ENCODE measurements at places on chromosomes 5 and 9. TPM values are rescaled to one million over a fixed set of nuclear protein-coding genes. Genes with fewer than 3 reads are reported as not detected.

SLC6A18 gene
- polyA plus RNA-seq, result not detected

CCDC183 gene
- polyA plus RNA-seq, result 0.54 TPM

NXNL2 gene
- not detected for polyA plus RNA-seq

CBY3 gene
- polyA plus RNA-seq, result not detected

WNT8A gene
- not detected for polyA plus RNA-seq

DNA sequence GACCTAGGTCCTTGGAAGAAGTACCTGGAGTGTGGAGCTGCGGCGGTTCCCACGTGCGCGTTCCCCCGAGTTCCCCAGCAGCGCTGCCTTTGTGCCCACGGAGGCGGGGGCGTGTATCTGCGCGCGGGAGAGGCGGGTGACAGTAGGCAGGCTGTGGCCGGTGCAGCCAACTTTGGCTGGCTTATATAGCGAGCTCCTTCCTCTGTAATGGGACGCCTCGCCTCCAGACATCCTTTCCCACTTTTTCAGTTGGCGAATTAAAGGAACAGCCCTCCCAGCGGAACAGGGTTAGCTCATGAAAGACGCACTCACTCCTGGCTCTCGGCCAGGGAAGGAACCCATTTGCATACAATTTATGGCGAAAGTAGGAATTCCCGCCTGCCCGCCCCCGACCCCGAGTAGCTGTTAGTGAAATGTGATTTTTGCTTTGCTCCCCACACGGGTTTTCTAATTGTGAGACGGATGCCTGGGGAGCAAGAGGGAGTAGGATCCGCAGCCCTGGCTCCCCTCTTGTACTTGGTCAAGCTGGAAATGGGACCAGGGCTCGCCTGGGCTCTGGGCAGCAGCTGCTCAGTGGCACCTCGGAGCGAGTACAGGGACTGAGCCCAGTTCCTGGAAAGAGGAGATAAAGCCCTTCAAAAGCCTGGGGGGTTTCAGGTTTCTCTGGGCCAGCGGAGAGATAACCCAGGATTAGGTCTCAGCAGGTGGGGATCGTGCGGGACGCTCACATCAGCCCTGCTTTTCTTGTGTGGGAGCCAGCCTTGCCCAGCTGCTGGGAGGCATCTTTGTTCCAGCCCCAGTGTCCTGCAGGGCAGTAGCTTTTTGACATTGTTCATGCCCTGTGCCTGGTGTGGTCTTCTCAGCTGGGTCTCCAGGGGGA is at the start of gene TNC:
Gene TNC (minus strand): TSS at position 159 of the 880 bp plus-strand sequence. CDS start 27,139 bp downstream, outside the sequence.
- no peak for DNase-seq

DNA sequence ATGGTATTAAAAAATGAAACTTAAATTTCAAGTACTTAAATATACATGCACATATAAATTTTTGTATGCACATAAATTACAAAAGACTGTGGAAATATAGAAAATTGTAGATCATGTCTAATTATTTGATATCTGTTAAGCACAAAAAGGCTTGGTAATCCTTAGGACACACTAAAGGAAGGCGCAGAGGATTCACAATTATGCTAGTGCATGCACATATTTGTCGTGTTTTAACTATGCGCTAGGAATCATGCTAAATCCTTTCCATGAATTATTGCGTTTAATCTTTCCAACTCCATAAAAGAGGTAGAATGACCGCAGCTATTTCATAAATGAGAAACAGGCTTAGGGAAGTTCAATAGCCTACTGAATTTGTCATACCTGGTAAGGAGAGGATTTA is 244.1 kb upstream of the ITGA1 start:
- no peak for DNase-seq

DNA sequence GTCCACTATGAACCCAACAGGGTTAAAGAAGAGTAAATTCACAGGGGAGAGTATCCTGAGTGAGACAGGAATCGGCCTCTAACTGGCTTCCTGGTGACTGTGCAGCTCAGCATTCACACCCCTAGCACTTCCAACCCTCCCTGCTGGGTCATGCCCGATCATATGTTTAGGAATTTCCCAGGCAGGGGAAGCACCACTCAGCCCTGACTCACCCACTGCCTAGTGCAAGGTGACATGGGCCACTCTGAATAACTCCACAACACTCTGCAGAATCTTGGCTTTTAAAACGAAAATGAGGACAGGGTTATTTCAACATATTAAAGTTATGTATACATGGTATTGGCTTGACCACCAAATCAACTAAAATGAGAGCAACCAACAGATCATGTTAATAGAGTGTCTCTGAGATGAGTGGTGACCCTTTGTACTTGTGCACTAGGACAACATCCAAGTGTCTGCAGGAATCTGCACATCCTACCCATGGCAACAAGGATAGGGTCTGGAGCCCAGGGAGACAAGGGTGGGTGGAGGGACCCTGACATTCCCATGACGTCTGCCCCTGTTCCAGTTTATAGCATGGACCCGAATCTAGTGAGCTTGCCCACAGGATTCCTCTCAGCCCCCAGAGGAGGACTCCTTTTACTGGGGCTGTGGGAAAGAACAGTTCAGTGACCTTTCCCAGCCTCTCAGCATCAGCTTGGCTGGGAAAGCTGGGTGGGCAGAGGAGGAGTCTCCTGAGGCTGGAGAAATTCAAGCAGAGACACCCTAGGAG is 485.8 kb downstream of the SEMA5A start:
- no peak for DNase-seq

DNA sequence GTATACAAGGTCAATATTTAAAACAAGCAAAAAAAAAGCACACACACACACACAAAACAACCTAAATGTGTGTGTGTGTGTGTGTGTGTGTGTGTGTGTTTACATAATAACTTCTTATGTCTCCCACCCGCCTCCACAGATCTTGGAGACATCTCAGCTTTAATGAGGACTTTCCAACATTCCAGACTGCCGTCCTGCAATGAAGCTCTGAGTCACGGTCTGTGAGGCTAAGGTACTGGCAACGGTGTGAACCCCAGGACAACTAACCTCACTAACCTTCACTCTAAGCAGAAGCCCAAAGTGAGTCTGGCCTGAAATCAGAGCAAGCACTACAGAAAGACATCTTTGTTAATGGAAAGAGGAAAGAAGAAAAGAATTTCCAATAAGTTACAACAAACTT is 22.3 kb downstream of the ZNF474 start:
- no peak for DNase-seq

DNA sequence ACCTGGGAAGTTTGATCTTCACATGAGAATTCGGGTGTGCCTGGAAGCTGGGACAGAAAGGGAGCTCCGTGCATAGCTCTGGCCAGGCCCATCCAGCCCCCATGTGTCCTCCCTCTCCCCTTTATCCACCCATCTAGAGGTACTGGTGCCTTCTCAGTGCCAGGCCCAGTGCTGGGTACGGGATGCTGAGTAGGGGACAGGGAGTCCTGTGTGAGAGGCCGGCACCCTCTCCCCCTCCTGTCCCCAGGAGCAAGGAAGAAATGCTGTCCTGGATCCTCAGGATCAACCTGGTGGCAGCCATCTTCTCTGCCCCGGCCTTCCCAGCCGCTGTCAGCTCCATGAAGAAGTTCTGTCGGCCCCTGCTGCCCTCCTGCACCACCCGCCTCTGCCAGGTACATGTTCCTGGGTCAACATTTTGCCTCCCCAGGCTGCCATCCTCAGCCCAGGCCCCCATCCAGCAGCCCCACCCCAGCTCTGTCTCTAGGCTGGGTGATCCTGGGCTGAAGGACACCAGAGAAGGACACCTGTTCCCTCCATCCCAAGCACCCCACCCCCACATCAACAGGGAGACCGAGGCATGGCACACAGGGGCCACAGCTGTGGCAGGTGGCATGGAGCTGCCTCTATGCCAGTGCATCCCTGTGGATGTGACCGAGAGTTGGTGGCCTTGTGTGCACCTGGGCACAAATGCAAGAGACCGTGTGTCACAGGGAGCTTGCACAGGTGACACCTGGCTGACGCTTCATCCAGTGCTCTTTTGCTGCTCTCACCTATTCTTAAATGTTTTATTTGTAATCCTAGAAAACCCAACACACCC is 43.0 kb downstream of the PSD2 start:
- no peak for DNase-seq

GRCh38 chr5:78717674-78718584 is 69.4 kb upstream of the LHFPL2 start:
- no peak for DNase-seq

GRCh38 chr5:87268970-87269377 is 1.3 kb downstream of the RASA1 start:
- DNase-seq, result no peak

DNA sequence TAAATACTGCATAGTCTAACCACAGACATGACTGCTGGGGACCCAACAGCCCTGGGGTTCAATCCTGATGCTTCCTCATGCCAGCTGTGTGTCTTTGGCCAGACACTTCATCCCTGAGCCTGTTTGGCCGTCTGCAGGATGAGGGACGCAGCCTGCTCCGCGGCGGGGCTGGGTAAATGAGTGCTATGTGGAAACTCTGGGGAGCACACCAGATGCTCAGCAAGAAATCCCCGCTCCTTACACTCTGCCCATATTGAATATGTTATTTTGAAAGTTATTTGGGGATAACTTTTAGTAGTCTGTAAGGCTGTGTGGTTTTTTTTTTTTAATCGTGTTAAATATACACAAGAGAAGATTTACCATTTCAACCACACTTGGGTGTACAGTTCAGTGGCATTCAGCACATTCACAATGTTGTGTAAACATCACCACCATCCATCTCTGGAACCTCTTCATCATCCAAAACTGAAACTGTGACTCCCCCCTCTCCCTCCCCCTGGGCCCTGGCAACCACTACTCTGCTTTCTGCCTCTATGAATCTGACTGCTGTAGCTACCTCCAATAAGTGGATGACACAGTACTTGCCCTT is 42.7 kb downstream of the SH3PXD2B start:
- peak; percentile 69 for DNase-seq

- no peak for DNase-seq
Observed at GRCh38 chr9:113919871-113920270, 43.8 kb downstream of the ZNF618 start.

DNA sequence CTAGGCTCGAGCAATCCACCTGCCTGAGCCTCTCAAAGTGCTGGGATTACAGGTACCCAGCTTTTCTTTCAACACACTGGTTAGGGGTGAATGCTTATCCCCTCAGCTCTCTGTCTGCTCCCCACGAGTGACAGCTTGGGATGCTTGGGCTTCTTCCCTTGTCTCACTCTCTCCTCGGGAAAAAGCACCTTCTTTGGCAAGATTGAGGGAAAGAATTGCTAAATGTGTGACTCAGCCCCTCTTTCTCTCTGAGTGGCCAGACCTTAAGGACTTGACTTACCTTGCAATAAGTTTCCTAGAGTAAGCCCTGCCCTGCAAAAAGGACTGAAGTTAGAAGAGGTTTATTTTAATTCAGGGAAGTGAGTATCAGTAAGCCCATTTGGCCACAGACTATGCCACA is 68.1 kb upstream of the ERBIN start:
- DNase-seq, result no peak

GRCh38 chr9:114001794-114002261 is 76.3 kb downstream of the AMBP start:
- no peak for DNase-seq

DNA sequence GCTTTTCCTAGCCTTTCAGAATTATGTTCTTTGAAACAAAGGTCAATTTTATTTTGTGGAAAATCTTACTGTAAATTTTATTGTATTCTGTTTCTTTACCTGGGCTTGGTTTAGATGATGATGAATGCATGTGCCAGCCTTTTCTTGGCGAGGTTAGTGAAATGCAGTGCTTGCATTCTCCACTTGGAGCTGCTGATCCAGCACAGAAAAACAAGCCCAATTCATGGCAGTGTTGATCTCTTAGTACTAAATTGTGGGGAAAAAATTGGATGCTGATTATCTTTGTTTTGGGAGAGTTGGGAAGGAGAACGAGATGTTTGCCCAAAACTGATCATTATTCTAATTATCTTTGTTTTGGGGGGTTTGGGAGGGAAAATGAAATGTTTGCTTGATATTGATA is 3.7 kb downstream of the HABP4 start:
- DNase-seq, result no peak

DNA sequence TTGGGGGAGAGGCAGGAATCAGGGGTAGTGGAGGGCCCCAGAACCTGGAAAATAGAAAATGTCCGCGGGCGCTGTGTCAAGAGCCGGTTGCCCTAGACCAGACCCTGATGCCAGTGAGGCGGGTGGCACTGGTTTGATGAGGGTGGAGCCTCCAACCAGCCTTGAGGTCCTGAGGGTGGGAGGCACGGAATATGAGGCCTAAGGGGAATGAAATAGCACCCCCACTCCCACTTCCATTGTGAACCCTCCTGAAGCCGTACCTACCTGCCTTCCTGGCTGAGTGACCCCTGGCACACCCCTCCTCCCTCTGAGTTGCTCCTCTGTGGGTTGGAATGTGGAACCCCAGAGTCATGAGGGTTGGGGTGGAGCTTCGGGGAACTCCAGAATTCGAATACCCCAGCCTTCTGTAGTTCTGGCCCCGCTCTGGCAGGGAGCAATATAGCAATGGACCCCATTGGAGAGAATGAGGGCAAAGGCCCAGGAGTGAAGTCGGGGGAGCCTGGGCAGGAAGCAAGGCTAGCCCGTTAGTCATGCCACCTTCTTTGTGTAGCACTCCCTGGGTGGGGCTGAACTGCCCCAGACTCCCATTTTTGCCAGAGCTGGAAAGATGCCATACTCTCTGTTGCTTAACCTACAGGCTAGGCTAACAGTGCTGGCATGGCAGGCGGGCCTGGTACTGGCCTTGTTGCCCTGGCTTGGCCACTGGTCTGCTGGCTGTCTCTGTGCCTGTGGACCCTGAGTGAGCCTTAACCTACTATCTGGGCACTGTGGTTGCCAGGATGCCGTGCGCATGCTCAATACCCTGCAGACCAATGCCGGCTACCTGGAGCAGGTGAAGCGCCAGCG is 1.0 kb downstream of the FPGS start:
- DNase-seq, result no peak

GRCh38 chr9:35446012-35446411 is 43.9 kb upstream of the RUSC2 start:
- no peak for DNase-seq

GRCh38 chr9:6942406-6942805 is 184.6 kb downstream of the KDM4C start:
- no peak for DNase-seq

DNA sequence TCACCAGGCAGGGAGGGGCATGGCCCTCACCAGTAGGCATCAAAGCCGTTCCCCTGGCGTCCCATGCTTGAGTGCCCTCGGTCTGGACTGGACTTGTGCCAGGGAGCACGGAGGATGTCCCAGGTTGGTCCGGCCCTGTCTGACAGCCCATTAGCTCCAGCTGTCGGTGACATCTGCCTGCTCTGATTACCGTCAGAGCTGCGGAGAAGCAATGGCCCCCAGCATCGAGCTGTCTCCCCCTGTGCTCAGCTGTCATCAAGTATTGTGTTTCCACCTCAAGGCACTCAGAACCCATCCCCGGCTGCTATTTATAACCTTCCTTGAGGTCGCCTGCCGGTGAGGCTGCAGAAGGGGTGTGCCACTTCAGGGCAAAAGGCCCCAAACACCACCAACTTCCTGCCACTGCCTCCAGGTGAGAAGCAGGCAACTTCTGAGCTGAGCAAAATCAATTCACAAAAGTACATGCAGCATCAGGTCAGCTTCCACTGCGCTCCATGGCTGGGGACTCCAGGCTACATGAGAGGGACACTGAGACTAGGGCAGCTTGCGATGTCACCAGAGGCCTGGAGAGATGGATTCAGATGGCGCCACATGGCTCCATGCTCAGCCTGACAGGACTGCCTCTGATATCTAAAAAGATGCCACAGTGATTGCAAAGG is 142.7 kb downstream of the C5orf15 start:
- no peak for DNase-seq

- no peak for DNase-seq
Observed at GRCh38 chr5:65796269-65796668, 74.3 kb downstream of the NLN start.

Data from CD14-positive monocyte (primary cell).